Uterine smooth muscle cell (primary cell): ENCODE measurements at places on chromosomes 11 and 22. TPM values are rescaled to one million over a fixed set of nuclear protein-coding genes. Genes with fewer than 3 reads are reported as not detected.

FAM180B gene
- total RNA-seq, result 0.12 TPM in 1 of 2 replicates, not detected in the other

GAL gene
- 0.62 and 3.3 TPM in 2 replicates for total RNA-seq

ANKK1 gene
- under 0.01 and 0.11 TPM in 2 replicates for total RNA-seq

CRYBB3 gene
- total RNA-seq, result not detected in 2 replicates

CHRNA10 gene
- total RNA-seq, result 0.66 and 0.75 TPM in 2 replicates
